ENCODE measurements at places on chromosomes 7 and 10.

GRCh38 chr10:21174715-21175495, 277.8 kb upstream of the NEBL start:
- no peak for DNase-seq

DNA sequence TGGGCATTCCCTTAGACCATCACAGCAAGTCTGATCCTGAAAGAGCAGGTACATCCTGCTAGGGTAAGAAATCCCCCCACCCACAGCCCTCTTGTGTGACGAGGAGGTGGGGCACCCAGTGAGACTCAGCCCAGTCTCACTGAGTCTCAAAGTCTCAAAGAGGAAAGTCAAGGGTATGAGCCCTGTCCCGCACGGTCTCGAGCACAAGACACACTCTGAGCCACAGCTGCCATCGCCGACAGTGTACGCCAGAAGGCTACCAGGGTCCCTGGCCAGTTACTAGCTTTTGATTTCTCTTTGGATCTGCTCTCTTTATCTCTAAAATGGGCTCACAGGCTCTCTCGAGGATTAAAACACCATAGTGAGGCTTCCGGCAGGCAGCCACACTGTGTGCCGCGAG, 190.2 kb downstream of the TNS3 start:
- DNase-seq: no peak

DNA sequence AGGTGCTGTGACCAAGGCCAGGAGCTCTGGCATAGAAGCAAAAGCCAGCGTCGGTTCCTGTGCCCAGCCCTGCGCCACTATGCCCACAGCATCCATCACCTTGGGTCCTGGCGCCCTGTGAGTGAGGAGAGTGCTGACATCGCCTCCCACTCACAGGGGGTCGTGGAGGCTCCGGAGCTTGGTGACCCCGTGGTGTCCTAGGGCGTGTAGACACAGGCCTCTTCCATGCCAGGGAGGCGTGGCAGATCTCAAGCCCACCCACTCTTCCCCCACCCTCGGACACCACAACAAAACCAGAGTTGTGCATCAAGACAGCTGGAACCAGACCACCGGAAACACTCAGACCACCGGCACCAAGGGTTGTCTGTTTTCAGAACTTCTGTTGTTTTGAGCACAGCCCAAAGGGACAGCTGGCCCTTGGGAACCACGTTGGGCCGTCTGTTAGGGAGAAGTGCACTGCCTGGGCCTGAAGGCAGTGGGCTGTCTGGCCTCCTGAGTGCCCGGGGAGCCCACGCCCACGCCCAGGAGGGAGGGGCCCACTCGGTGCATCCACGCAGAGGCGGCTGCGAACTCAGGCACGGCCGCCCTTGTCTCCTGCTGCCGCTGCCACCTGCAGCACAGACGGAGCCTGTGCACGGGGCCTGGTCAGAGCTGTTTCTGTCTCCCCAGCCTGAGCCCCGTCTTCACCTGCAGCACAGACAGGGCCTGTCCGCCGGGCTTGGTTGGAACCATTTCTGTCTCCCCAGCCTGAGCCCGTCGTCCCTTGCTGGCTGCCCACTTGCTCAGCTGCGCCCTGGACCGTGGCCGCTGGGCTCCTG, 106.3 kb downstream of the INPP5A start:
- DNase-seq: no peak

DNA sequence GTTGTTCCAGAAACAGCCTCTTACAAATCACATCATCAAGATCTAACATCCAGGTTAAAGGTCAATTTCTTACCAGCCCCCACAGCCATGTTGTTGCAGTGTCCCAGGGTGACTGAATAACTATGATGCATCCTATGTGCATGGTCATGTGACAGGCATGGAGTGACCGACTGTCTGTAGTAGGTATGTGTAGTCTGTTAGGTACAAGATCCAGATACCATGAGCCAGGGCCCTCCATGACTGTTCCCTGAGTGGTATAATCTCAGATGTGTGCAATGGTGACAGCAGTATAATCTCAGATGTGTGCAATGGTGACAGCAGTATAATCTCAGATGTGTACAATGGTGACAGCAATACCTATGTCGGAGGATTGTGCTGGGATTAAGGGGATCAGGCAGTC, 8.8 kb downstream of the CDHR3 start:
- no peak for DNase-seq

DNA sequence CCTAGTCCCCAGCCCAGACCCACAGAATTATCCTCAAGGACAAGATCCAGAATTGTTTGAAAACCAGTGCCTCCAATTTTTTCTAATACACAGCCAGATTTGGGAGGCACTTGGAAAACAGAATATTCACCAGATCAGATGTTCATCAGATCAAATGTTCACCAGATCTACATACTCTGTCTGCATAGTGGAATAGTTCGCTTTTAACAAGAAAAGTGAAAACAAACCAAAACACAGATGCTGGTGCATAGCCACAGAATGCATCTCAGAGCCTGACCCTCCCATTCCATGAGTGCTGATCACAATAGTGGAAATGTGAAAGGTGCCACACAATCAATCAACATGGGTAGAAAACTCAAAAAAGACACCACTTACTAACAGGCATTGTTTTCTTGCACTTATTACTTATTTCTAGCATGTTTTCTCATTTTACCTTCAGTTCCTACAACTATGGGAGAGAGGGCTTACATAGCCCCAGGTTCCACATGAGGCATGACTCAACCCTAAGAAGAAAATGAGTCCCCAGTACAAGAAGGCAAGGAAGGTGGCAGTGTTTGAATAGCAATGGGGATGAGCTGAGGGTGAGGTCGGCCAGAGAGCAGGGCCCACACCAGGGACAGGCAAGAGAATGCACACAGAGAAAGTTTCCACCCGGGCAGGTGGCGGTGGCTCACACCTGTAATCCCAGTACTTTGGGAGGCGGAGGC, 432.7 kb upstream of the NFE2L3 start:
- no peak for DNase-seq

- DNase-seq: no peak
Observed at GRCh38 chr7:80924090-80924489, 5.2 kb upstream of the SEMA3C start.

GRCh38 chr7:134176037-134176350, 48.9 kb downstream of the LRGUK start:
- DNase-seq: no peak

DNA sequence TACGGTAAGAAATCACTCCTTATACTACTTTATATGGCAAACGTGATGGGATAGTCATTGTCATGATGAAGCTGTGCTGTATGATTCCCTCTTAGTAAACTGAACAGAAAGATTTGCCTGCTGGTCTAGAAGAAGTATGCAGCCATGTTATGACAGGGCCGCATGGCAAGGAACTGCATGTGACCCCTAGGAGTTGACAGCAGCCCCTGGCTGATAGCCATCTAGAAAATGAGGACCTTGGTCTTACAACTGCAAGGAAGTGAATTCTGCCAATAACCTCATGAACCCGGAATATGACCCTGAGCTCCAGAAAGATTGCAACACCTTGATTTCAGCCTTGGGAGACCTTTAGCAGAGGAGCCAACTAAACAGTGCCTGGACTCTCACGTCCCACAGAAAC, 193.3 kb downstream of the SEMA3E start:
- no peak for DNase-seq

GRCh38 chr10:89301721-89302445, at the start of gene IFIT2:
TSS of gene IFIT2 (plus strand) at chr10:89302046. CDS start at chr10:89302124, 78 bp downstream.
- DNase-seq: peak; percentile 26

DNA sequence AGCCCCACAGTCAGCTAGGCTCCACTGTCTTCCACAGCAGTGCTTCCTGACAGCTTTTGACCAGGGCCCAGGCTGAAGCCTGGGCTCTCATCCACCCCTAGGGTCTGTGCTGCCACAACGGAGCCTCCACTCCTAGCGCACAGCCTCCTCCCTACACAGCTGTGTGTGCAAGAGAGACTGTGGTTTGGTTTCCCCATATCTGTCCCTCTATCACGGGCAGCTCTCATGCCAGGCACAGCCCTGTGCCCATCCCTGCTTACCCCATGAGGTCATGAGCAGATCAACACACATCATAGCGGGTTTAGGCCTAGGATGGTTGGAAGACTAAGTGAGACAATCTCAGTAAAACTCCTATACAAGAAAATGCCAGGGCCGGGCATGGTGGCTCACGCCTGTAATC, 61.7 kb upstream of the PLXNA4 start:
- DNase-seq: no peak

DNA sequence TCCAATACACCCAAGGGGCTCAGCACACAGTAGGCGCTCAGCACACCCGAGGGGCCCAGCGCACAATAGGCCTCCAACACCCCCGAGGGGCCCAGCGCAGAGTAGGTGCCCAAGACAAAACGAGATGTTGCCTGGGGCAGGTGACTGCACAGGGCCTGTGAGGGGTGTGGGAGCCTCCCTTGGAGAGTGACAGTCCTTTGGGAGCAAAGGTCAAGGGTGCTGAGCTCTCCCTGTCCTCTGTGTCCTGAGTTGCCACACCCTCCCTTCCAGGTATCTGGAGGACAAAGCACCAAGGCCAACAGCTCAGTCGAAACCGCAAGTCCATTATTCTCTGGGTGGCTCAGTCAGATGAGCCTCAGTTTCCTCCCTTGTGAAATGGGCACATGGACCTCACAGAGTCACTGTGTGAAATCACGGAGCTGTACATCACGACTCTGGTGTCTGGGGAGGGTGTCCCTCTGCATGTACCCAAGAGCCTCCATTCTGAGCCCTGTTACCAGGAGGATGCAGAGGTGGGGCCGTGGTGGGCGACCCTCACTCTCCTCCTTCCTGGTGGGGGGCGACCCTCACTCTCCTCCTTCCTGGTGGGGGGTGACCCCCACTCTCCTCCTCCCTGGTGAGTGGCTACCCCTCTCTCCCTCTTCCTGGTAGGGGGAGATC, 81.3 kb downstream of the FOXL3 start:
- no peak for DNase-seq

GRCh38 chr7:116762971-116763370, 91.0 kb downstream of the MET start:
- DNase-seq: no peak

GRCh38 chr7:44331682-44332081, 6.3 kb upstream of the CAMK2B start:
- DNase-seq: no peak

DNA sequence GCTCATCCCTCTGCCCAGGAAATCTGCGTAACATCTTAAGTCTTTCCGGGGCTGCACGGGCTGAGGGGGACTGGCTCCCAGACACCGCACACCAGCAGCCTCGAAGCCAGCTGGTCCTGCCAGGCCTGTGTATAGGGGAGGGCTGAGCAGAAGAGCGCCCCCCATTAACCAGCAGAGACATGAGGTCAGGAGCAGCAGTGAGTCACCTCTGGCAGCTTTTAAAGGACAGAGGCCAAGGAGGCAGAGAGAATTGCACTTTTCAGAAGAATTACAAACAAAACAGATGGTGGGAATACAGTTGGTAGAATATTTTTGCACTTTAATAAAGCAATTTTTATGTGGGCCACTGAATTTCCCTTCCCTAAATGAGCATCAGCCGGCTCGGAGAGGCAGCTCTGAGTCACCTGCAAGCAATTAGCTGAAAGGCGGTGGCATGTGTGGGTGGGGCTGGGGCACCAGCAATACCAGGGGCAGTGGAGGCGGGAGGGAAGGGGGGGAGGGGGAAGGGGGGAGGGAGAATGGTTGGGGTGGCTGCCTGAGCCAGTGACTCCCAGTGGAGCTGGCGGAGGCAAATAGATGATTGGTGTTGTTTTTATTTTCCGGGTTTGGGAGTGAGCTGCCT, 39.1 kb downstream of the GOLGA7B start:
- DNase-seq: peak; percentile 69

- no peak for DNase-seq
Observed at GRCh38 chr10:10662716-10663408, 354.8 kb upstream of the CELF2 start.

DNA sequence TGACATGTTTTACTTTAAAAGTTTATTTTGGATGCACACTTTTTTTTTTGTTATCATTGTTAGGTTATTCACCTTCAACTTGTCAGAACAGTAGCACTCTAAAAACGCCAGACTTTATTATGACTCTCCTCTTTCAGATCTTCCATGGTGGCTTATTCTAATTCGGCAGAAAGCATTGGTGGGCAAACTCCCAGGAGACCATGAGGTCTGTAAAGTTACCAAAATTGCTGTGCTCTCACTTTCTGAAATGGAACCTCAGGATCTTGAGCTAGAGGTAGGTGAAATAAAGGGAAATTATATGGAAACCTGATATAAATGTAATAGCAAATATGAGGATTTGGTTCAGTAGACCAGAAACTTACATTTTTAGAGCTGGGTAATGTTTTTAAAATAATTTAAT, 55.6 kb downstream of the INPP5F start:
- no peak for DNase-seq

DNA sequence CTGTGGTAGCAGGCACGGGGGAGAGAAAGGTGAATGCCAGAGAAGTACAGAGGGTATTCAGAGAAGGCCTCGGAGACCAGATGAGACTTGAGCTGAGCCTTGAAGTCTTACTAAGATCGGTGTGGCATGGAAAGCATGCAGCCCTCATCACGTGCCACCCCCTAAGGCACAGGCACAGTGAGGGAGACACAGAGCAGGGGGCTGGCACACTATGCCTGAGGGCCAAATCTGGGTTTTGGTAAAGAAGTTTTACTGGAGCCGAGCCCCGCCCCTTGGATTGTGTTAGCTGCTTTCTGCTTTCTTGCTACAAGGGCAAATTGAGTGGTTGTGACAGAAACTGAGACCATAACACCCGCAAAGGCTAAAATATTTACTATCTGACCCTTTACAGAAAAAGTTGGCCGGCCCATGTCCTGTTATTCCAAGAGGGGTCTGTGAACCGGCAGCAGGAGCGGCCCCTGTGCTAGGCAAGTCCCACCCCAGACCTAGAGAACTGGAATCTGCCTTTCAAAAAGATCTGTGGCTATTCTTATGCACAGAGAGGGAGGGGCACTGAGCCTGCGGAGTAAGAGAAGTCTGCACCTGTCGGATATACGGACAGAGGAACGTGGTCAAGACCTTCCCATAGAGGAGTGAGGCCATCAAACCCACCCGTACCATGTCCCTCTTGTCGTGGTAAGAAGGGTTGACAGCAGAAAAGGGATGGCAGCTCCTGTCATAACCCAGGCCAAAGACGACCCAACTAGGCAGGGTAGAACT, 109.3 kb upstream of the RHEB start:
- no peak for DNase-seq

DNA sequence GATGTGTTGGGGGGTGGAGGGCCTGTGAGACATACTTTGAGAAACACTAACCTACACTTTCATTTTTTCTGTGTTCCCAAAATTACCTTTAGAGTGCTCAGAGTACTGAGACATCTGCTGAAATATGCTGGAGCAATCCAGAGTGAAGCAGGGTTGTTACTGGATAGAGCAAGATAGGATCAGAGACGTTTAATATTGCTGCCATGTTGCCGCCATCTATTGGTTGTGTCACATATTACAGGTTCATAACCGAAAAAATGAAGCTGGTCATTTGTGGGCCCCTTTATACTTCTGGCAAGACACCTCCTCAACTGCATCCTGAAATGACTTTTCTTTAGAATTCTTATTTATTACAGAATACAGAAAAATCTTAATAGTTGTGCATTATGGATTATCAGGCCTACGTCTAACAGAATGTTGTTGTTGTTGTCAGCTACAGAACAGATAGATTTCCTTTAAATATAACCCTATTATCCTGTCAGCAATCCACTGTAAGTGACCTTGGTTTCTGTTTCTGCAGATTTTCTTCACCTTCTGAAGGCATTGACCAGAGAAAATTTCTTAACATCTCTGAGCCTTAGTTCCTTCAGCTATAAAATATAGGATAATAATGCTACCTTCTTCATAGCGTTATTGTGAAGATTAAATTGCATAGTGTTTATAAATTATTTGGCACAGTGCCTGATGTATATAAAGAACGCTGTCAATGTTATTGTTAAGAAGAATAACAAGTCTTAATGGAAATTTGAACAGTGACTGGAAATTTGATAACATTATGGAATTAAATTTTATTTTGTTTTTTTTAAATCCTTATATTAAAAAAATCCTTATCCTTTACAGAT, 16.2 kb upstream of the DLD start:
- peak; percentile 39 for DNase-seq

- no peak for DNase-seq
Observed at GRCh38 chr7:157472311-157473050, 135.7 kb downstream of the DNAJB6 start.
